ENCODE measurements at places on chromosomes 4 and X. TPM values are rescaled to one million over a fixed set of nuclear protein-coding genes. Genes with fewer than 3 reads are reported as not detected.

GRCh38 chr4:47930971-47931804 lies 16.8 kb upstream of the NFXL1 start:
- no peak overlapping the region for H3K4me3 ChIP-seq
- H3K36me3 ChIP-seq = no peaks in the 10 kb centered on the region
- DNase-seq = no peak
- no peak overlapping the region for H3K27ac ChIP-seq
- H3K27me3 ChIP-seq = no peaks in the 10 kb centered on the region

DNA sequence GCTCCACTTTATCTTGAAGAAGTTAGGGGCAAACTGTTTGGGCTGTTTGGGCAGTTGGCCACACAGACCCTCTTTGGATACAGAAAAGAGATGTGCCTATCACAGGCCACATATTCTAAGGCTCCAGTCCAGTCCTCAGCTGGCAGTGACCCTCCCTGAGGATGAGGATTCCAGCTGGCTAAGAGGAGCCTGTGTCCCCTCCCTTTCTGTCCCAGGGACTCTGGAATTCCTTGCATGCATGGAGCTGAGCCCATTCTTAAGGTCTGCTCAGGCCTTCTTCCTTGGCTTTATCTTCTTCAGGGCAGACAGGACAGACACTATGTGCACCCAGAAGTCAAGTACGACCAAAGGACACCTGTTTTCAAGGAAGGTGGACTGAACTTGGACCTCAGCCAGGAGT lies 23.8 kb upstream of the GK2 start:
- no peak for DNase-seq
- no peaks in the 10 kb centered on the region for H3K27me3 ChIP-seq
- no peaks in the 10 kb centered on the region for H3K36me3 ChIP-seq
- no peaks in the 10 kb centered on the region for H3K4me1 ChIP-seq
- H3K27ac ChIP-seq = no peak overlapping the region

IDUA gene
- total RNA-seq = 13.6 TPM

THAP9 gene
- 4.5 TPM for total RNA-seq

GRCh38 chr4:97353876-97354275 lies 789.4 kb downstream of the STPG2 start:
- DNase-seq = no peak
- H3K27ac ChIP-seq = no peak overlapping the region
- H3K27me3 ChIP-seq = no peaks in the 10 kb centered on the region
- H3K4me3 ChIP-seq = no peak overlapping the region

RBM46 gene
- total RNA-seq = not detected

VSIG1 gene
- not detected for total RNA-seq
